ENCODE measurements at places on chromosomes 2 and 18.

- no peak for DNase-seq
Observed at GRCh38 chr2:12737297-12737696, 20.6 kb downstream of the TRIB2 start.

DNA sequence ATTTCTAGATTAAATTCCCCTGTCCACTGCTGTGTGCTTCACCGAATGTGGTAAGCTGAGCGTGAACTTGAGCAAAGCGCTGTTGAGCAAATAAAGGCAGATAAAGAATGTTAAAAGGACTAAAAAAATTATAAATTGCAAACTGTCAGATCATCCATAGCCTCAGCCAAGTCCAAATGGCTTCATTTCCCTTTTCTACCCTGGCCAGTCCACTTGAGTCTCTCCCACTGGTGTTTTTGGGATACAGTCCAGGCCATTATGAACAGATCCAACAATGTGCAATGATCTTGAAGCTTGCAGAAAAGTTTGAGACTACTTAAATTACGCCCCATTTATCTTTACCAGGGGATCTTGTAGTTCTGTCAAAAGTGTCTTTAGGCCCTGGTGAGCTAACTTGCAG is 254.6 kb upstream of the PIK3C3 start:
- no peak for DNase-seq

DNA sequence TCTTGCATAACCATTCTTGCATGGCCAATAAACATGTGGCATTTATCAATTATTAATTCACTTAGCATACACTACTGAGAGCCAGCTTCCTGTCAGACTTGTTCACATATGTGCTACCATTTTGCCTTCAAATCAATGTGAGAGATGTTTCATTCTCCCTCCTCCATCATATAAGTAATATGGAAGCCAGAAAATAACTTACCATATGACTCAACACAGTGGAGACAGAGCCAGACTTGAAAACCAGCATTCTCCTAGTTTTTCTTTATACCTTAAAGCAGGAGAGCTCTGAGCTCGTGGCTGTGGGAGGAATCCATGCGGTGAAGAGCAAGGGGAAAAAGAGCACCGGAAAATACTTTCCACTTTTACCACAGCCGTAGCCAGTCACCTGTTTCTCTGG is 215.0 kb upstream of the LRATD1 start:
- no peak for DNase-seq

- DNase-seq: no peak
Observed at GRCh38 chr2:222319586-222320435, 21.0 kb upstream of the PAX3 start.

GRCh38 chr18:46413684-46414083 is 243.3 kb downstream of the LOXHD1 start:
- DNase-seq: no peak
